T-cell (primary cell): ENCODE measurements at places on chromosomes 16 and 17.

DNA sequence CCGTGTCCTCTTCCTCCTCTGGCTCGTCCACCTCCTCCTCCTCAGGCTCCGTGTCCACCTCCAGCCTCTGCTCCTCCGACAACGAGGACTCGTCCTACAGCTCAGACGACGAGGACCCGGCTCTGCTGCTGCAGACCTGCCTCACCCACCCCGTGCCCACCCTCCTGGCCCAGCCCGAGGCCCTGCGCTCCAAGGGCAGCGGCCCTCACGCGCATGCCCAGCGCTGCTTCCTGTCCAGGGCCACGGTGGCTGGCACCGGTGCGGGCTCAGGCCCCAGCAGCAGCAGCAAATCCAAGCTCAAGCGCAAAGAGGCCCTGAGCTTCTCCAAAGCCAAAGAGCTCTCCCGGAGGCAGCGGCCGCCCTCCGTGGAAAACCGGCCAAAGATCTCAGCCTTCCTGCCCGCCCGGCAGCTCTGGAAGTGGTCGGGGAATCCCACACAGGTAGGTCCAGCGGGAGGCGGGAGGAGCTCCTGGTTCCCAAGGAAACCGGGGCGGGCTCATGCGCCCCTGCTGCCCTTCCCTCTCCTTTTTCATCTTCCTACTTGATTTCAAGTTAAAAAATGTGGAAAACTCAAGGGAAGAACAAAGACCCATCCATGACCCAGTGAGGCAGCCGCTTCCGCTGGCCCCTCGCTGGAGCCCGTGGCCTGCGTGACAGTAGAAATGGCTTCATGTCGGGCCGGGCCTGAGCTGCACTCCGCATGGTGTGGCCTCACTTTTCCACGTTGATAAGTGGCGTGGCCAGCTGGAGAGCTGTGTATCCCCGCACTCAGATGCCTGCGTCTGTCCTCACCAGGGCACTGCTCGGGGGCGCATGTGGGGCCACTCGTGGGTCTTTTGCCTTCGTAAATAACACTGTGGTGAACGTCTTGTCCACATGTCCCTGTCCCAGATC is 50.7 kb downstream of the ACTG1 start:
- no peak for DNase-seq

DNA sequence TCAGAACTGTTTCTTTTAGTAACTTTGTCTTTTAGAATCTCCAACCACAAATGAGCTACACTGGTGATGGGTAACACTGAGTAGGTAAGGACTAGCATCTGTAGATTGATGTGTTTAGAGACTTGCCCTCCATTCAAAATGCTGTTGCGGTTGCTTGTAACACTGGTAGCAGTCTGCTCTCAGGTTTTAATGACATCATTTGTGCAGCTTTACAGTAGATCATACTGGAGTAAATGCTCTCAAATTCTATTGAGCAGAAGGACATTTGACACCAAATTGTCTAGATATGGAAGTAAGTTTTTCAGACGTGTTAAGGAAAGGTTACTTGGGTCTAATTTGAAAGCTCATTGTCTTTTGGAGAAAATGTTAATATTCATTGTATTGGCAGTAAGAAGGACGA is 98.8 kb downstream of the NLK start:
- no peak for DNase-seq

- DNase-seq = no peak
These were observed 31.9 kb upstream of the HEATR6 start for GRCh38 chr17:60110586-60110985.

GRCh38 chr17:63930951-63931575 is 1.1 kb downstream of the CD79B start:
- peak; percentile 55 for DNase-seq

- no peak for DNase-seq
These were observed 10.6 kb downstream of the CTRB1 start for GRCh38 chr16:75229172-75230031.

DNA sequence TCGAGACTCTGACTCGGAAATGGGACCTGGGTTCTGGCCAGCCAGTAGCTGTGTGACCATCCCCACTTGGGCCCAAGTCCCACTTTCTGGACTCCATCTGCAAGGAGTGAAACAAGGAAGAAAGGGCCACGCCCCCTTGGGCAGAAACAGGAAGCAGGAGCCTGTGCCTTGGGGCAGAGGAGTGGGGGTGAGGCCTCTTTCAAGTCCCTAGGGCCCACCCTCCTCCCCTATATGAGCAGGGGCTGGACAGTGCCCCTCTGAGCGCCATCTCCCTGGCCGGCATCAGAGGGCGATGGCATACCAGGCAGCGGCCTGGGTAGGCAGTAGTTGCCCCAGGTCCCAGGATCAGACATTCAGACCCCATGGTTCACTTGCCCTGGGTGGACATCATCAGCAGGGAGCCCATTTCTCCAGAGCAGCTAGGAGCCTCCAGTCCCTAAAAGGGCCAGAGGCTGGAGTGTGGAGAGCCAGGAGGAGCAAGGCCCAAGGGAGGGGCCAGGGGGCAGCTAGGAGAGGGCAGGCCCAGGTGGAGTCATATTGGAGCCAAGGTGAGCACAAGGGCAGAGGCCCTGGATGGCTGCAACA is 7.1 kb downstream of the BCAR1 start:
- DNase-seq = no peak

DNA sequence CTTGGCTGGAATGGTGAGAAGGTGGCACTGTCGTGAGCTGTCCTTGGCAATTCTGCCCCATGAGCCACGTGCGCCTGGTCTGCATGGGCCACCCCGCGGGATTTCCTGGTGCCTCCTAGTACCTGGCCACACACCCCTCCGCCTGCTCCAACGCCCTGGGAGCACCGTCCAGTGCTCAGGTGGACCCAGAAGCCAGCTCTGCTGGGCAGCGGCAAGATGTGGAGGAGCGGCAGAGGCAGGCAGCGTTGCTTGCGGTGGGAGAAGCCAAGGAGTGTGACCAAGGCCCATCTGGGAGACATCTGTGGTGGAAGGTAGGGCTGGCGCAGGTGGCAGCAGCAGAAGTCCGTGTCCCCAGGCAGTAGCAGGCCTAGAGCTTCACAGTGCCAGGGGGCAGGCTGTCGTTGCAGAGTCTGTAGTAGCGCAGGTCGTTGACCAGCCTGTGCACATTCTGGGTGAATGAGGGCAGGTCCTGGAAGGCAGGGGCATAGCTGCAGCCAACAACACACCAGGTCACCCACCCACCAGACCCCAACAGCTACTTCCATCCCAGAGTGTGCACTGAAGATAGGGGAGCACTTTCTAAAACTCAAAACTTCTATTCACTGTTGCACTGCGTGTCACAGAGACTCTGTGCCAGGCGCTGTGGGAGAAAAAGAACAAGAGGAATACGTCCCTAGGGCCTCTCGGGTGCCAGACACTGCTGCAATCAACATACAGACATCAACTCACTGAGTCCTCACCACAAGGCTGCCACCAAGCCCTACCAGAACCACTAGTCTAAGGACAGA is 34.9 kb upstream of the GSG1L start:
- no peak for DNase-seq

DNA sequence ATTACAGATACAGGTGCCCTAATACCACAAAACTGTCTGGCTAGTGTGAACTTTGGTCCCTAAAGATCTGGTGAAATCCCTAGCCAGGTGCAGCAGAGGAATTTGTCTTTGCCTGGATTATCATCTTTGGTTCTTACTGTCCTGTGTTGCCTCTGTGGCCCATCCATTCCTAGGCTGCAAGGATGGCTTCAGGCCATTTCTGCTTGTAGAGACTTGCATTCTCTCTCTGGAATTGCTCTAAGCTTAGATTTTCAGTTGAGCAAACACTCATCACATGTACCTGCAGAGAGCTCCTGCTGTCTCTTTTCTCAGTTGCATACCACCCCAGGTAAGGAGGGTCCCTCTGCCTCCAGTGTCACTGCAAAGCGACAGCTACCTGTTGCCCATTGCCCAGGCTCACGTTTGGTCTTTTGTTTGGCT is 114.9 kb downstream of the PRKCA start:
- DNase-seq = no peak

GRCh38 chr16:83776944-83777343 is 30.8 kb upstream of the HSBP1 start:
- DNase-seq = no peak

- no peak for DNase-seq
These were observed 201.5 kb downstream of the IRF8 start for GRCh38 chr16:86100205-86101136.

DNA sequence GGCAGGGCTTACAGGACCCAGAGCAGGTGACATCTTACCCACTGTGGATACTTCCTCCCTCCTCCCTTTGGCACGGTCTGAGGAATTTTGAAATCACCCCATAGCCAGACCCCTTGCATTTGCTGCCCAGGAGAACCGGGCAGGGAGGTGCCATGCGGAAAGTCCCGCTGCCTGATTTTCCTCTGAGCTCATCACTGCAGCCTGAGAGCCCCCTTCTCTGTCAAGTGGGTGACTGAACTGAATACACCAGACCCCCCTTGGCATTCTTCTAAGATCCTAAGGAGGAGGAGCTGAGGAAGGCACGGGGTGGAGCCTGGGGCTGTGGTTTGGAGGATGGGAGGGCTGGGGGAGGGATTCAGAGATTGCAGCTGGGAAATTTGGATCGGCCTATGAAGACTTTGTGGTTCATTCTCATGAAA is 173.4 kb downstream of the RAB11FIP4 start:
- DNase-seq = no peak

- no peak for DNase-seq
These were observed 196.0 kb downstream of the MAF start for GRCh38 chr16:79404571-79404970.

DNA sequence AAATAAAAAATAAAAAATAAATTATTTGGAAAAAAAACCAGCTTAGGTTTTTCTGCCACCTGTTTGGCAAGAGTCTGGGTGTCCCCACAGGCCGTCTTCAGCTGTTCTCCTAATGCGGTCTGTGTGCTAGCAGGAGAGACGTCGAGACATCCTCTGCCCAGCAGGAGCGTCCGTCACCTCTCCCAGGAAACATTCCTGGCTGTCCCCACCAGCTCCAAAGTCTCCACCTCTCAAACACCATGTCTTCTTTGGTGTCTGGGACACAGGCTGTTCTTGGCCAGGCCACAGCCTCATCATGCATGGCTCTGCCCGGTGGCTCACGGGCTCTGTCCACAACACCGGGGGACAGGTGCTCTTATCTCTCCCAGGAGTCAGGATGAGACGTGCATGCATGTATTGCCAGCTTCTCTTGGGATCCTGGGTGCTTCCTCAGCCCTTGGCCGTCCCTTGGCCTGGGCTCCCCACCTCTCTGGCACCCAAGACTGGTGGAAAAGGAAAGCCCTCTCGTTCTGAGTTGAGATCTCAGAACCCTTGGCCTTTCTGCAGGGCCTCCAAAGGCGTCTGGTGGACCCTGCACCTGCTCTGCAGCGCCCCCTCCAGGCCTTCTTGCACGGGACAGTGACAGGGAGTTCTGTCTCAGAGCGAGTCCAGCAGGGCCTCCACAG is 84.9 kb upstream of the CBX4 start:
- DNase-seq = peak; percentile 21

GRCh38 chr17:79843816-79844800 is 4.9 kb upstream of the CBX4 start:
- no peak for DNase-seq

- DNase-seq = no peak
These were observed at the start of gene CNTNAP1 for GRCh38 chr17:42681976-42682721. Gene CNTNAP1 (plus strand): TSS chr17:42682531. CDS start chr17:42682830, 299 bp downstream.

DNA sequence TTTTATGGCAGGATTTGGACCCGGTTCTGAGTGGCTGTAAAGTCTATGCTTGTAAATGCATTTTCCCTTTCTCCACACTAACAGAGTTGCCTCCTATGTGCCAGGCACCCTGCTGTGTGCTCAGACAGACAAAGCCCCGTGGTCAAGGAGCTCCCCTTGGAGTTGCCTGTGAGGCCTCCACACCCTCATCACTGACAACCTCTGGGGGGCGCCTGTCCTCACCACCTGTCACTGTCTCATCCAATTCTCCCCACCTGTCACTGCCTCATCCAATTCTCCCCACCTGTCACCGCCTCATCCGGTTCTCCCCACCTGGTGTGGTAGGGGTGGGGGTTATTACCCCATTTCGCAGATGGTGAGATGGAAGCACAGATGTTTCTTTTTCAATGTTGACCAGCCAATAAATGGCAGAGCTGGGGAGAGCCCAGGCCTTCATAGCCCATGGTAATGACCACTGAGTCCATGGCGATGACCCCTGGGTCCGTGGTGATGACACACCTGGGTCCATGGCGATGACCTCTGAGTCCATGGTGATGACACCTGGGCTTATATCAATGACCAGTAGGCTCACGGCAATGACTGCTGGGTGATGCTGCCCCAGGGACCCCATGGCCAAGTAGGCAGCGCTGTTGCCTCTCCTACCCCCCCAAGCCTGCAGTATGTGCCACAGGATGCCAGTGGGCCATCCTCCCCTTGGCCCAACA is 150.1 kb downstream of the IRF8 start:
- no peak for DNase-seq

DNA sequence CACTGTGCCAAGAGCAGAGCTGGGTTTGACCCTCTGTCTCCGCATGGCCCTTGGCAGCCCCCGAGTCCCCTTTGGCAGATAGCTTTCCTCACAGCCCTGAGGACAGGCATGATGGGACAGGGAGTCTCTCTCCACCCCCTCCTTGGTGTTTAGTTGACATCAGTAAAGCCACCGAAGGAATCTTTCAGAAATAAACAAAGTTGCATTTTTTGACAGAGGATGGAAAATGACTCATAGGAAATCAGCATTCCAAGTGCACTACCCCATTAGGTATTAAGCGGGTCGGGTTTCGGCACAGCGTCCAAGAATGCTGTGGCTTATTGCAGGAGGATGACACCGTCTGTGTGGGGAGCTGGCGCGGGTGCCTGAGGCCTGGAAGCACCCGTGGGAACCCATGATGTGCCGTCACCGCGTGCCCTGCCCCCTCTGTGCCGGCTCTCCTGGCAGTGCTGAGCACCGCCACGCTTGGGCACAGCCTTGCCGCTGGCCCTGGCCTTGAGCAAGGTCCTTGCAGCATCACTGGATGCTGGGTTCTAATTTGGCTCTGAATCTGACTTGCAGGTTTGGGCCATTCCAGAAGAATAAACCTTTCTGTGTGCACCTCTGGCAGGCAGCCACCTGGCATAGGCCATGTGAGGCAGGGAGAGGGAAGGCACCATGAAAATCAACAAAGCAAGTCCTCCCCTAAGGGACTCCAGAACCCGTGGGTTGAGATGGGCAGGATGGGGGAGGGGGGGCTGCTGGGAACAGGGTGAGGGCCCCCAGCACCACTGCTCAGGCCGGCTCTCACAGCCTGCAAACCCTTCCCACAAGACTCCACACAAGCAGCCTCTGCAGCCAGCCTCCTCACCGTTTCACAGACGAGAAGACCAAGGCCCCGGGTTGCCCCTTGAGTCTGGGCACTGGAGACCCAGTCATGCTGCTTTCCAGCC is 50.5 kb upstream of the ZNF469 start:
- no peak for DNase-seq

GRCh38 chr17:6910987-6911603 is 79.6 kb upstream of the TEKT1 start:
- DNase-seq = no peak

GRCh38 chr17:49148171-49148570 is 15.6 kb downstream of the B4GALNT2 start:
- DNase-seq = no peak

GRCh38 chr16:57091200-57091974 is 996 bp upstream of the CPNE2 start:
- no peak for DNase-seq

GRCh38 chr17:9205520-9206409 is 184.5 kb downstream of the NTN1 start:
- no peak for DNase-seq

- DNase-seq = no peak
These were observed 11.8 kb downstream of the STXBP4 start for GRCh38 chr17:54980375-54980774.
